ENCODE measurements at places on chromosomes 13 and 19. TPM values are rescaled to one million over a fixed set of nuclear protein-coding genes. Genes with fewer than 3 reads are reported as not detected.

DNA sequence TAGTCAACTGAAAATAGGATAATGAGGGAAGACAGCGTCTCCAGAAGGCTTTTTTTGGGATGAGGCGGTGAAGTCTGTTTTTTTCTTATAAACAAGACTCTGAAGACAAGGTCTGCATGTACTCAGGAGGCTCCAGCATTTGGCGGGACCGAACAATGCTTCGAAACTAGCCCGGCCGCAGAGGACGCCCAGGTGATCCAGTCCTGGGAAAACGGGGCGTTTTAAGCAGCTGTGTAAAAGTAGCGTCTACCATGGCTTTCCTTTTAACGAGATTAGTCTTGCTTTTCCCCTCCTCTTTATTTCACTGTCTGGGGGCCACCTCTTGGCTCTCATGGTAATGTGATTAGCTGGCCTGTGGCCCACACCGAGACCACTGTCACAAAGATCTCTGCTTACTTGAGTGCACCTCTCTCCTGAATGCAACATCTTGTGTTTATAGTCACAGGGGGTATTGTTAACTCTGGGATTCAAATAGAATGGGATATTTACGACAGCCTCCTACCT, 29.4 kb upstream of the GTF3A start:
- no peak for DNase-seq

Gene PEX11G
- total RNA-seq: 0.72 TPM

- DNase-seq: peak; percentile 23
These were observed 169.8 kb downstream of the SUCLA2 start for GRCh38 chr13:47831265-47831664.

DNA sequence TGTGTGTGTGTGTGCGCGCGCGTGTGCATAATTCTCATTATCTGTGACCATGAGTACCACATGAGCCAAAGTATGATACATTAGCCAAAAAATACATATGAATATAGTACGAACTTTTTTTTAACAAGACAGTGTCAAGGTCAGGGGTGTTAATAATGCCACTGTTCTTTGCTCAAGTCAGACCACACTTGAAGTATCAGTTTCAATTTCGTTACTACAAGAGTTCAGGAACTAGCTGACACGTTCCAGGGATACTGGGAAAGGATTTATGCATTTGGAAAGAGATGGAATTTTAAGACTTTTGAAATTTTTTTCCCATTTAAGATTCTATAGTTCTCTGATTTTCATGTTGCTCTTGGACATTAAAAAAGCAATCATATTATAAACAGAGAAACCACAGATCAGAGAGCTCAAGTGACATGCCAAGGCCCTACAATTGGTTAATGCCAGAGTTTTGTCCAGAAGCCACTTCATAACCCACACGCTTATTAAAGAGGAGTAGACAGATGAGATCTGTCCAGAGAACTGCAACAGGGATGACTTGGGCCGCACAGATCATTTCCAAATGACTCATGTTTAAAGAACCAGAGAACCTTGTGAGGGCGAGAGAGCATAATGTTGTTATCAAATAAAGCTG, 718.8 kb upstream of the SGCG start:
- DNase-seq: no peak

GRCh38 chr19:39599116-39599515, 3.2 kb upstream of the LGALS13 start:
- peak; percentile 27 for DNase-seq

Measured in IMR-90 (cell line).